Effector memory CD4-positive, alpha-beta T cell (primary cell): ENCODE measurements at places on chromosomes 3 and 15.

- DNase-seq = no peak
Measured at GRCh38 chr3:94402126-94402525, 339.3 kb downstream of the NSUN3 start.

DNA sequence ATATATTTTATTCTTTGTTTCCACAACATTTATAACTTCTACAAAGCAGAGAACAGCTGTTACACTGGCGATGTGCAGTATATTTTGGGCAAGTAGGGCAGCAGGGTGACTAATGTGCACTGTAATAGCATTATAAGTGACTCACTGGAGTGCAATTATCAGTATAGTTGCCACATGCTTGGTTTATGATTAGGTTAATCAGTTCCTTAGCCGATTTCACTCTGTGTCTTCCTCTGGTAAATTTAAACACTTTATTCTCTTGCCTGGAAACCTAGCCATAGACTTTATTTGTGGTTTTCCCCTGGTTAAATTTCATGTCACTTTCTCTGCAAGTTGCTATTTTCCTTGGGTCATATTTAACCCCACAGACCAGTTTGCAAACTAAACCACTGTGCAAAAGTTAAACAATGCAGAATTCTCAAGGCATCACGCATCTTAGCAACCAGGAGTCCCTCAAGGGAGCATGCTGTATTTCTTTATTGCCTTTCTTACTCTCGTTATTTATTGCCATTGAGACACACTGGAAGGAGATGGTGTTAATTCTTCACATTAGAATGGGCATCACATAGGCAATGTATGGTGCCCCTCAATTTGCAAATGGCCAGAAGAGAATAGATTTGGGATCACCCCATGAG lies 690.2 kb upstream of the DPPA4 start:
- no peak for DNase-seq

DNA sequence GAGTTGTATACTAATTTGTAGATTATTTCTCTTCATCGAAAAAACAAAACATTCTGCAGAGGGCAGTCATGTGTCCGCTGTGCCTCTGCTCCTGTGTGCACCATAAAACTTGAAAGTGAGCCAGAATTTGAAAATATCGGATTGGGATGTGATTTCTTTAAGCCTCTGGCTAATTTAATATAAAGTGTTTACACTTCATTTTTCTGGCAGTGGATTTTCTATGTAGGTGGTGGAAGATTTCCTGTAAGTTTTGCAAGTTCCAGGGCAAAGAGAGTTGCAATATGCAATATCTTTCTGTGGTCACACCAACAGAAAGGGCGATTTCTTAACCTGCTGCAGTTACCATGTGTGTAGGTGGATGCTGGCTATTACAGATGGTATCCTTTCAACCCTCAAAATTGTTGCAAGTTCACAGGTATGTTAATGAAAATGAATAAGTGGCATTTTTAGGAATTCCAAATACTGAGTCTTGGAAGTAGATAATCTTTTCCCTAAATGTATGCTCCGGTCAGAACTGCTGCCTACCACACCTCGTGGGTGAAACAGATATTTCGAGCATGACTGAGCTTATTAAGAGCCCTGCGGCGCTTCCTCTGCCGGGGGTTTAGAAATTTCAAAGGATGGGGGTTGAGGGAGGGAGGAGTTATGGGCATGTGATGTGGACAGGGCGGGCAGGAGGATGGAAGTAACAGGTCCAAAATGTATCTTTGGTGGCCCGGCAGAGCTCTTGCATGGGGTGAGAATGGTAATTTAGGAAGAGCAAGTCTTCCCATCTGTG lies 134.0 kb downstream of the PGPEP1L start:
- DNase-seq = no peak

GRCh38 chr3:85977615-85978338 lies 1013.2 kb downstream of the VGLL3 start:
- no peak for DNase-seq

DNA sequence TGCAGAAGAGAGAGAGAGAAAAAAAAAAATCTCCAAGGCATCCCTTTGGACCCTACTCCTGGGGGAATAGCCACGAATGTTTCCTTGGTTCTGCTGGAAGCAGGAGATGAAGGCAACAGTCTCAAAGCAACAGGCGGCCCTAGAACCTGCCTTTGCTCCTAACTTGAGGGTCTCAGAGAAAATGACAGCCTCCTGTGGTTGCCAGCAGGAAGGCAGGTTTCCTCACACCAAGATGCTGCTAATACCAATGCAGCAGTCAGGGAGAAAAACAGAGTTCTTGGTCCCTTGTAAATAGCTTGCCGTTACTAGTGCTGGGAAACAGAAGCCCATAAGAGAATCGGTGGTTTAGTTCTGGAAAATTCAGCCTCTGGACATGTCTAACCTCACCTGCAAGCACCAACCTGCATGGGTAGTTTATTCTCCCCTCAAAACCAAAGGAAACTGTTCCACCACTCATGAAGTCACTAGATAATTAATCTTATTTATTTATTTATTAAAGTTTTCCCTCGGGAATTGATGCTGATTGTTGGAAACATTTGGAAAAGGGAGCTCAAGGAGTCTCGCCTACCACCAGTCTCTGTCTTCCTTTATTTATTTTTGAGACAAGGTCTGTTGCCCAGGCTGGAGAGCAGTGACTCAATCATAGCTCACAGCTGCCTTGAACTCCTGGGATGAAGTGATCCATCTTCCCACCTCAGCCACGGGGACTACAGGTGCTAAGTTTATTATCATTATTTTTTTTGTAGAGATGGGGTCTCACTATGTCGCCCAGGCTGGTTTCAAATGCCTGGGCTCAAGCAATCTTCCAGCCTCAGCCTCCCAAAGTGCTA lies 883 bp upstream of the FRMD4B start:
- DNase-seq = no peak

DNA sequence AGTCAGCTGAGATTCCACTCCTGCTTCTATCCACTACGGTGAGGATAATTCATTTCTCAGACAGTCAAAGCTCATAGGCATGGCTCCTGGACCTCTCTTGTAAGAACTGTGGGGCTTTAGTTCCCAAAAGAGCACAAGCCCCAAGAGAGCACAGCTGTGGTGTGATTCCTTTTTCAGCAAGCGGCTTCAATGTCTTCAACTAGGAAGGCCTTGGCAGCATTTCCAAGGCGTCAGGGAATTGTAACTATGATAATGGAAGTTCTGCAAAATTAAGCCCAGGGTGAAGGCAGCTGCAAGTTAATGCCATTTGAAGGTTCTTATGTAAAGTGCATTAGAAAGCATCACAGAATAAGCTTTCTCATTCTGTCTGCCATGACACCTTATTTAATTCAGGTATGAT lies 657.1 kb downstream of the GRM7 start:
- DNase-seq = no peak

DNA sequence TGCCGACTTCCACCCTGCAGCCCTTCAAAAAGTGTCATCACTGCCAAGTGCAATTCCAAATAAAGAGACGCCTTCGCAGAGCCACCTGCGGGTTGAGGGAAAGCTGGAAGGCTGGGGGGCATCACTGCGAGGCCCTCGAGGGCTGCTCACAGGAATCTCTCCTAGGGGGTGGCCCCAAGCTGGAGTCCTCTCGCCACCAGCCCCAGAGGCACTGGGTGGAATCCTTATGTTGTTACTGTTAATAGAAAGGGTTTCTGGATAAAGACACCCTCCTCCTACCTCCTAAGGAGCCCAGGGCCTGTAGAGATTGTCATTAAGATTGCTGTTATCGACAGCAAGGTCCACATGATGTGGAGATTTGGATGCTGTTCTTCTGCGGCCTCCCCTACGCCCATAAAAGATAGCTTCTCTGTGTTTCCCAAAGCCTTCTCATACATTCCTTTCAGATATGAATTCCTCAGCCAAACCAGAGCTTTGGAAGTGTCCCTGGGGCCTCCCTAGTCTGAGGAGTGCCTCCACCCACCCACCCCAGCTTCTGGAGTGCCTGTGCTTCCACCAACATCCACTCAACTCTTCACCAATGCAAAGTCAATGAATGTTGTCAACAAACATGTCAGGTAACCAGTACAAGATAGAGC lies 512.7 kb downstream of the SHQ1 start:
- no peak for DNase-seq

- DNase-seq = no peak
Measured at GRCh38 chr15:79832367-79833120, 64.3 kb downstream of the MTHFS start.

DNA sequence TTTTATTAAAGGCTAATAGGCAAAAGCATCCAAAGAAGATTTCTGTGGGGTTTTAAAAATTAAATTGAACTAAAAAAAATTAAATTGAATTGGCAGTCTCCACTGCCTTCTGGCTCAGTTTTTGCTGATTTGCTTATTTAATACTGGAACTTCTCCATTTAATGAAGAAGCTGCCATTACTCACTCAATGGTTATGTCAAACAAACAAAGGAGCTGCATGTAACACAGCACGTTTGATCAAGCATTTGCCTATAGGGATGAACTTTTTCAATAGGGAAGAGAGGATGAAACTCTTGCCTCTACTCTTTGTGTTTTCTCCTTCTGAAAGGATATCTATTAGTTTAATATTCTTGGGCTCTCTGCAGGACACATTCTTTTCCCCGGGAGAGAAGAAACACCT lies 4.8 kb upstream of the HCLS1 start:
- DNase-seq = no peak

DNA sequence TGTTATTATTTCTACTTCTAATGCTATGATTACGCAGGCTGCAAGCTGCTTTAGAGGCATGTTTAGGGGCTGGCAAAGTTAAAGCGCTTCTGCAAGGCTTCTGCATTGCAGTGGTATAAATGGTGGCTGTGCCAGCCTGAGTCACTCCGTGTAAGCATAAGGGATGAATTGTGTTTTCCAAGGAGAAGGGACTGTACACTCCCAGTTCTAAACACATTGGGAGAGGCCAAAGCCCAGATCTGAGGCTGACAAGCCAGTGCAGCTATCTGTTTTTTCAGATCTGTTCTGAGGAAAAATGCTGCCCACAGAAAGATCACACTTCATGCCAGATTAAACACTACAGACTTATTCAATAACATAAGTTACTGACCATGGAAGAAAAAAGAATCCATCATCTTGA lies 83.8 kb downstream of the PRICKLE2 start:
- no peak for DNase-seq

DNA sequence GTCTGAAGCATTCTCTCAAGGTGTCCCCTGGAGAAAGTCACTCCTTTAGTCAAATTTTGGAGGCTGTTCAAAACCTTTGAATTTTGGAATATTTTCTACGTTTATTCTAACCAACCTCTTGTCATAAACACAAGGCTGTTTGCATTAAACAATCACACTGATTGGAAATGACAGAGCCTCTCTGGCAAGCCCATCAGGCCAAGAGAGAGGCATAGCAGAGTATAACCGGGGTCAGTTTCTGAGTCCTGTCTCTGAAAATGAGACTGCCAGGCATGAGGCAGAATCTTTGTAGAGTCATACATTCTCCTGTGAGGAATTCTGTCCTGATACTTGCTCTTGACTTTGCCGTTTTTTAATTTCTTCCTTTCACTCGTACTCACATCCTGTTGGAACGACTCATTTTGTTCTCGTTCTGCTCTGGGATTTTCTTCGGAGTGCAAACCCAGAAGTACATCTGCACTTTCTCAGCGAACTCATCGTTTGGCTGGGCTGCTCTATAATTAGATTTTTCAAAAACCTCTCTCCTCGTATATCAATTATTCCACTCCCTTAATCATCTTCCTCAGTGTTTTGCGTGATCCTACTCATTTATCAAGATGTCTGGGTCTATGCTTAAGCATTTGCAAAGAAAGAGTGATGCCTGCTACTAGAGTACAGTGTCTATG lies 114.2 kb downstream of the AGBL1 start:
- DNase-seq = no peak

DNA sequence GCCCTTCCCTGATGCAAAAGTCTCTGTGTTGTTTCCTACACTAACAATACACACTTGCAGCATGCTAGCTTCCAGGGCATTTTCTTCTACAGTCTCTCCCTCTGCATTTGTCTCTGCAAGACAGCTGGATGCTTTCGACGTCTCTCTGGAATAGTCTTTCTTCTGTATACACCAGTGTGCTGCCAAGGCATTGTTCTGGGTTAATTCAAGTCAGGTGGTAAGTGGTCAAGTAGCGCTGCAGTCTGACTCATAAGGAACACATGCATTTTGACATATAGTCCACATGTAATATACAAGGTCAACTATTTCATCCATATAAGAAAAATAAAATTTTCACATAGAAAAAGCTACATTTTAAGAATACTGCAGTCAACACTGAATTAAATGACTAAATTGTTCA lies 92.7 kb downstream of the MYLK start:
- DNase-seq = no peak

DNA sequence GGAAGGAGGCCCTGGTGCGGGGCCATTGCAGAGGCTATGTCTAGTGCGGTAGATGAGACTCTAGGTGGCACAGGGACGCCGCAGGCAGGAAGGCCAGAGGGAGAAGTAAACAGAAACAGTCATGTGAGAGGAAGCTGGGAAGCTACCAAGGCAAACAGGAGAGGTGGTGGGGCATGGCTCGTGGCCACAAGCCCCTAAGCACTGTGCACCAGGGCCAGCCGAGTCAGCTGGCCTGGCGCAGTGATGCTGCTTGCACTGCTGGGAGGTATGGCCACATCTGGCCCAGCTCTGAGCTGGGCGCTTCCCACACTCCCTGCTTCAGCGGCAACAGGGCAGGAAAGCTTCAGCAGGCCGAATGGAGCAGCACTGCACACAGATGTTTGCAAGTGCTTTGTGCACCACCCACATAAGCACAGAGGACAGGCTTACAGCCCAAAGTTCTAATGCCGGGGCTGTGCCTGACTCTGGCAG lies 76.6 kb downstream of the SRGAP3 start:
- DNase-seq = no peak

DNA sequence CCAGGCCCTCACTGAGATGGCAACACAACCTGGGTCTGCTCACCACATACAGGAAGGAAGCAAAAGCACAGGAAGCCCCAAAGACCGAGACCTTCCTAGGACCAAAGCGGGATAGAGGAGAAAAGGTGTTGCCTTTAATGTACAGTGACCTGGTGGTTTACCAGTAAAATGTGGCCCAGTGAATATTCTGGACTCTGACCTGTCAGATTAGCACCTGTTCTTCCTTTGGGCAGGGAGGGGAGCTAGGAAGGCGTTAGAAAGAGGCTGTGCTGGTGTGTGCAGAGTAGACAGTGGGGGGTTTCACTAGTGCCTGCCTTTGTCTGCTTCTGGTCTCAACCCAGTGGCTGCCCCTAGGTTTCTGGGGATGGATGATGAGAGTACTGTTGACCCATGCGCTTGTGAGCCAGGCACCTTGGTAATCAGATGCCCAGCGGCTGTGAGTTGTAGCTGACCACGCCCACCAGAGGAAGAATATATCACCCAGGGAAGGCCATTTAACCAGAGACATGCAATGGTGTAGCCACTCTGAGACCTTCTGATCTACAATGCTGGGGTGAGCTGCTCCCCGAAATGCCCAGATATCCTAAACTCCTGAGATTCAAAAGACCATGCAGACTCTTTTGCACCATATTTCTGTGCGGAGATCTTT lies 90.1 kb upstream of the NEO1 start:
- no peak for DNase-seq

- no peak for DNase-seq
Measured at GRCh38 chr15:29925227-29926082, 103.2 kb upstream of the TJP1 start.

DNA sequence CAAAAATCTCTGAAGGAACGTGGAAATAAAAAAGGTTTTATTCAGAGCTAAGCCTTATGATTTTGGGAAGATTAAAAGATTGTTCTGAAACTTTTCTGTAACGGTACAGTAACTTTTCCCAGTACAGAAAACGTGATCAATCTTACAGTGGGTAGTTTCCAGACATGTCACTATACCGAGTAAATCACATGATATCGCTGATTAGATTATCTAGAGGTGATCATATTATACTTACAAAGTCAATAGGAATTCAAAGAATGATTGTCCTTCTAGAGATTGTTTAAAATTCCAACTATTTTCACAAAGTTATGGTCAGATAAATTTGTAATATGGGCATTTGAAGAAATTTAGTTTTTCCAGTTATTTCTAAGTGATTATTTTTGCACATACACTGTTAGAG lies 736.0 kb upstream of the GRM7 start:
- DNase-seq = no peak

GRCh38 chr15:20340331-20340811 lies 201.2 kb downstream of the GOLGA6L6 start:
- peak; percentile 53 for DNase-seq
